ENCODE measurements at places on chromosomes 11 and 22.

DNA sequence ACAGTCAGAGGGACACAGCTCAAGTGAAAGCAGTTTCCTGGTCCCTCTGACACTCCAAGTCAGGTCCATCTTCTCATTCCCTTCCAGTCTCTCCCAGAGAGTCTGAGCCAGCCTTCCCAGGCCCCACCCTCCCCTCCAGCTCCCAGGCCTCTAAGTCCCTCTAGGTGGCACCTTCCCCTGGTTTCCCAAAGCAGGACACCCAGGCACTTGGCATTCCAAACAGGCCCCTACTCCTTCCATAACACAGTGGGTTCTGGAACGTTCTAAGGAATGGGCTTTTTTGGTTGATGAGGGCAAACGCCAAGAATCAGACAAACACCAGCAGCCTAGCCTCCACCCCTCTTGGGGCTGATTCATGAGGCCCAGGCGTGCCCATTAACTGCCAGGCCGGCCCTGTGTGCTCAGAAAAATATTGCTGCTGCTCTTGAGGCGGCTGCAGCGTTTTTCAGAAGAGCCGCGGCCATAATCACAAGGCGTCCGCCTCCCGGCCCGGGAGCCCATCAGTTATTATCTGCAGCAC lies 418.7 kb downstream of the SOX6 start:
- no peak for DNase-seq

DNA sequence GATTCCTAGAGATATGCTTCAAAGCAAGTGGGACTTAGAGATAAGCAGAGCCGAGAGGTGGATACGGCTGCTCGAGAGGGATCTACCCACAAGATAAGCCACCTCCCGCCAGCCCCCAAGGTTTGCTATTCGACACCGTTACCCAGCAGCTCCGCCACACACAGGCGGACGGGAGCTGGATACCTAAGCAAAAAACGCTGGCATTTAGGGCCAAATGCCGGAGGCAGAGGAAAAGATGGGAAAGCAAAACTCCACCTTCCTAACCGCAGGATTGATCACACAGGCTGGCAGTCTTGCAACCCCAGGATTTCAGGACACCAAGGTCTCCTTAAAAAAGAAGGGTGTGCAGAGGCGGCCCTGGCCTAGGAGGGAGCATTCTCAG lies 709 bp downstream of the FTH1 start:
- no peak for DNase-seq

GRCh38 chr11:57094181-57094935 lies 87.4 kb upstream of the LRRC55 start:
- DNase-seq, result no peak

DNA sequence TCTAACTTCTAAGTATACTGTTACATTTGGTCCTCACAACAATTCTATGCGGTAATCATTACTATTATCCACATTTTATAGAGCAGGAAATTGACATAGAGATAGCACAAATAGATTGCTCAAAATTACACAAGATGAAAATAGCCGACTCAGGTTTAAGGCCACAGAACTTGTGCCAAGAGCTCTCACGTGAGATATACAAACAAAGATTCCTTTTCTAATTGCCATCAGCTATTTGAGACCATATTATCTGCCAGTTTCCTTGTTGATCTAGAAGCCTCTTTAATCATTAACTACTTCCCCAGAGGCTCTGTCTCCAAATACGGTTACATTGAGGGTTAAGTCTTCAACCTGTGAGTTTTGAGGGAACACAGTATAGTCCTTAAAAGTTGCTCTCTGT lies 61.0 kb upstream of the GLYATL1B start:
- no peak for DNase-seq

DNA sequence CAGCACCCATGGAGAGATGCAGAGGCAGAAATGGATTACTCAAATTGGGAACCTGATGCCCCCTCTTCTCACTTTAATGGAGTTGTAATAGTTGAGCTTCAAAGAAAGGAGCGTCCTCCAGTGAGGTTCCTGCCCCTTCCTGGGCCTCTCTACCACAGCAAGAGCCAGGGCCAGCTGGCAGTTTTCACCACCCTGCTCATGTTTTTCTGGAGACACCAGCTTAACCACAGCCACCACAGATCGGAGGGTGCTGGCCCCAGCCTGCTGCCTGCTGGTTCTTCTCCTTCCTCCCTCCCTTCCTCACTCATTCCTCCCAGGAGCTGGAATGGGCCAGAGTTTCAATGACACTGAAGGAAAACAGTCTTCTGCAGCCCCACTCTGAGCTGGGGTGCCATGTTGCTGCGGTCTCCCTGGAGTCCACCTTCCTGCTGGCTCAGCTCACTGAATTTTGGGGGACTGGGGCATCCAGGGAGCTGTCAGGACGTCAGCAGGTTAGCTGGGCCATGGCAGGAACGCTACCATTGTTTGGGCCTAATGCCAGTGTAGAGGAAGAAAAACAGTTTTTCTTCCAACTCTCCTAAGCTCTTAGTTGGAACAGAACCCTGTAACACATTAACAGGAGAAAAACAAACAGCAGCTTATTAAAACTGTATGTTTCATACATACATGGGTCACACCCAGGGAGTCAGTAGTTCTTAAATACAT lies 57.7 kb downstream of the TRAF6 start:
- DNase-seq, result no peak

GRCh38 chr22:29691636-29692326 lies 28.0 kb upstream of the CABP7 start:
- DNase-seq, result no peak

- no peak for DNase-seq
Observed at GRCh38 chr22:50000587-50001387, 11.8 kb downstream of the IL17REL start.

GRCh38 chr11:69209421-69210309 lies 53.9 kb downstream of the SMIM38 start:
- DNase-seq, result no peak

DNA sequence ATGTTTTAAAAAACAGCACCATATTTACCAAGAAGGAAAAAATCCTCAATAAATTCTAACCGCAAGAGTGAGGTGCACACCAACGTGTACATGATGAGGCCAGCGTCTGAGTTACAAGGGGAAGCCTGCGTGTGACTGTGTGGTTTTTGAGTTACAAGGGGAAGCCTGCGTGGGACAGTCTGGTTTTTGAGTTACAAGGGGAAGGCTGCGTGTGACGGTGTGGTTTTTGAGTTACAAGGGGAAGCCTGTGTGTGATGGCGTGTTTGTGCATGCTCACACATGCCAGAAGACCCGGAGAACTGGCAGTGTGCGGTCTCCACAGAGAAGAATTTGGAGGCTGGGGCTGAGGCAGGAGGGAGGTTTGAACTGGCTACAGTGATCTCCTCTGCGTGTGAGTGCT lies 1376.4 kb downstream of the TBC1D22A start:
- DNase-seq, result no peak

GRCh38 chr11:125148743-125149142 lies 15.8 kb upstream of the PKNOX2 start:
- DNase-seq, result no peak

DNA sequence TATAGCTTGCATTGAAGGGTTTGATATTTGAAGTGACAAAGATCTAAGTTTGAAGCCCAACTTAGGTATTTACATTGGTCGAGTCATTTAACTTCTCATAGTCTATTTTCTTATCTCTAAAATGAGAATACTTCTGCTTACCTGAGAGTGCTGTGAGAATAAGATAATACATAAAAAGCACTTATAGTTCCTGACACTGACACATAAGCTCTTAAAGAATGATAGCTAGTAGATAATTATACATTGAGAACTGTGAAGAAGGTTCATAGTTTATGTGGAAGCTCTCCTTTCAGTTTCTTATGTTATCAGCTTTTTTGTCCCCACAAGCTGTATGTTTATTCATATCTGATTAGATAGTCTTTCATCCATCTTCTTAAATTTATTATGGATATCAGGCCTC lies 4.8 kb downstream of the PPME1 start:
- no peak for DNase-seq

- DNase-seq, result no peak
Observed at GRCh38 chr22:50728523-50728931, 9.5 kb upstream of the ACR start.

- no peak for DNase-seq
Observed at GRCh38 chr11:28026634-28027290, 81.2 kb downstream of the KIF18A start.

GRCh38 chr22:43482318-43482625 lies 70.5 kb downstream of the MPPED1 start:
- no peak for DNase-seq

- DNase-seq, result no peak
Observed at GRCh38 chr22:25420471-25420924, 144.0 kb upstream of the GRK3 start.
